ENCODE measurements at places on chromosomes 4 and X. TPM values are rescaled to one million over a fixed set of nuclear protein-coding genes. Genes with fewer than 3 reads are reported as not detected.

The EXOC1L gene
- total RNA-seq: not detected

The PDE6B gene
- total RNA-seq: not detected

The ADH6 gene
- not detected for total RNA-seq

The SHOX gene
- total RNA-seq: not detected

The CBR4 gene
- 19.1 TPM for total RNA-seq

The DSPP gene
- not detected for total RNA-seq

The ZFP92 gene
- total RNA-seq: not detected

The SMPX gene
- total RNA-seq: 19.2 TPM

The MAOB gene
- 1.2 TPM for total RNA-seq

The CD40LG gene
- total RNA-seq: not detected

The IL13RA2 gene
- total RNA-seq: 1.7 TPM

The DMD gene
- total RNA-seq: 117 TPM

The CCSER1 gene
- 149 TPM for total RNA-seq

The TECRL gene
- 0.55 TPM for total RNA-seq

The SHROOM3 gene
- total RNA-seq: 212 TPM

The FAM241A gene
- 4.8 TPM for total RNA-seq

The CYLC1 gene
- total RNA-seq: not detected

The DDX60 gene
- total RNA-seq: 4.0 TPM

The GYPE gene
- total RNA-seq: not detected
